ENCODE measurements at places on chromosomes 4 and X. TPM values are rescaled to one million over a fixed set of nuclear protein-coding genes. Genes with fewer than 3 reads are reported as not detected.

The UCHL1 gene
- 788 TPM for total RNA-seq

The GK gene
- 3.3 TPM for total RNA-seq

The MXRA5 gene
- under 0.01 TPM for total RNA-seq

The AGTR2 gene
- not detected for total RNA-seq

The RS1 gene
- total RNA-seq = not detected

The DBET gene
- not detected for total RNA-seq

The SLC25A5 gene
- 293 TPM for total RNA-seq

The PLP1 gene
- total RNA-seq = not detected

The SOX3 gene
- total RNA-seq = not detected
